Pancreas (tissue), 10 donors: ENCODE measurements at places on chromosomes 2 and 18.

- no peak overlapping the region for H3K27ac ChIP-seq
- H3K4me1 ChIP-seq: no peaks in the 10 kb centered on the region
- no peaks in the 10 kb centered on the region for H3K27me3 ChIP-seq
- no peak for DNase-seq
- H3K36me3 ChIP-seq: no peaks in the 10 kb centered on the region
Measured at GRCh38 chr18:7803956-7804469, 236.9 kb downstream of the PTPRM start.

- no peak for DNase-seq
- peaks cover 8% of the 10 kb centered on the region for H3K4me1 ChIP-seq
- no peaks in the 10 kb centered on the region for H3K36me3 ChIP-seq
Measured at GRCh38 chr18:56199580-56200330, 438.6 kb downstream of the TXNL1 start.

DNA sequence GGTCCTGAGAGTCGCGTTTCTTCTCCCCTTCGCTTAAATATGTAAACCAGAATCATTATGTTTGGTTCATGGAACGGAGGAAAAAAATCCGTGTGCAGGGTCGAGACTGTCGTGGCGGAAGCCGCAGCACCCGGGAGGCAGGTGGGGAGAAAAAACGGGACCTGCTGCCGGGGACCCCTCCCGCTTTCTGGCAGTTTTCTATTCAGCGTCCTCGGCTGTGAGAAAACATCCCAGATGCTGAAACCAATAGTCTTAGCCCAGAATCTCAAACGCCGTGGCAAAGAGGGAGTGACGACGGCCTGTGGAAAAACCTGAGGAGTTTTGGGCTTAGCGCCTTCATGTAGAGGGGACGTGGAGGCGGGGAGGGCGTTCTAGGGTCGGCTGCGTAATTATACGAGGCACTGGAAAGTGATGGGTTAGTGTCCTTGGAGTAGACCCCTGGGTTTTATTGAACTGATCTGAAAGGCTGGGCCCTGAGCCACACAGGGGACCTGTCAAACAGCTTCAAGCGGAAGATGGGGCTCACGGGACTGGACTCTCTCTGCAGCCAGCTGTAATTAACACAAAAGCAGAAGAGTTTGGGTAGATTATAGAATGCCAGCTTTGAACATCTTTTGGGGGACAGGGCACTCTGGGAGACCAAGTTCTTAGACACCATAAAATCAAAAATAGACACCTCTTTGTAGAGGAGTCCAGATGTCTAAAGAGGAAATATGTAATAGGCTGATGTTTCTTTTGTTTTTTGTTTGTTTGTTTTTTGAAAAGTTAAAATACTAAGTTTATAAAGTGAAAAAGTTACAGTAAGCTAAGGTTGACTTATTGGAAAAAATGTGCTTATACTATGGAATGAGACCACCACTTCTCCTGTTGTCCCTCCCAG is 834 bp upstream of the BUB1 start:
- H3K36me3 ChIP-seq: no peaks in the 10 kb centered on the region
- H3K4me1 ChIP-seq: peaks cover 7% of the 10 kb centered on the region
- peak; percentile 60 for DNase-seq
- H3K27ac ChIP-seq: peak overlapping the region; percentile 44
- H3K4me3 ChIP-seq: peak overlapping the region; percentile 62

- H3K27me3 ChIP-seq: no peaks in the 10 kb centered on the region
- no peaks in the 10 kb centered on the region for H3K4me1 ChIP-seq
- no peak overlapping the region for H3K27ac ChIP-seq
- no peaks in the 10 kb centered on the region for H3K36me3 ChIP-seq
- no peak for DNase-seq
Measured at GRCh38 chr2:10246370-10246769, 56.3 kb upstream of the HPCAL1 start.

GRCh38 chr2:160869411-160869810 is 290.8 kb upstream of the TANK start:
- no peaks in the 10 kb centered on the region for H3K27me3 ChIP-seq
- no peak overlapping the region for H3K27ac ChIP-seq
- no peaks in the 10 kb centered on the region for H3K4me1 ChIP-seq
- DNase-seq: no peak

DNA sequence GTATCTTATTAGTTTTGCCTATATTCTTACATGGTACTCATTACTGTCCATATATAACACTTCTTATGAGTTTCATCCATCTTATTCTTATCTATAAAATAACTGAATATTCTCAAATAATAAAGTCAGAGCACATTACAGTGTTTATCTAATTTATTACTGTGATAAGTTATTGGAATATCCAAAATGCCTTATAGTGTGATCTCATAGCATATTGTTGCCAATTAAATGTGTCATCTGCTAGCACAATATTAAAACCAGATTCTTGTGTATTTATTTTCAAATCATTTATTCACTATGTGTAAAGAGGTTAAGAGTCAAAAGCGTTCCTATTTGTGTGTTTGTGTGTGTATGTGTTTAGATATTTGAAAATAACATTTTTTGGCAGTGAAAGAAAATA is 151.9 kb downstream of the WDR7 start:
- no peak overlapping the region for H3K27ac ChIP-seq
- no peaks in the 10 kb centered on the region for H3K27me3 ChIP-seq

DNA sequence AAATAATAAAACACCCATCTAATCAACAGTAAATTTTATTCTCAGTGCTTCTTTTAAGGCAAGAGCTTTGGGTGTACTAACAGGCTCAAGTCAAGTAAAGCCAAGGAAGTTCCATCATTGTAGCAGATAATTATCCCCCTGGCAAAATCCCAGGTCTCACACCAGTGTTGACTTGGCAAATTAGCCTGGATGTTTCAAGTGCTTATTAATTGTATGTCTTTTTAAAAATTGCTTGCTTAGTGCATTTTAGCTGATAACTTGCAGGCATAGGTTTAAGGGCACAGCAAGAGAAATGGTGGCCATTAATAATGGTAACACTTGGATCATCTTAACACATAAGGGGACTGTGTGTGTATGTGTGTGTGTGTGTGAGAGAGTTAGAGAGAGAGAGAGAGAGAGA is 42.0 kb upstream of the FMNL2 start:
- H3K27me3 ChIP-seq: no peaks in the 10 kb centered on the region
- no peaks in the 10 kb centered on the region for H3K4me1 ChIP-seq

DNA sequence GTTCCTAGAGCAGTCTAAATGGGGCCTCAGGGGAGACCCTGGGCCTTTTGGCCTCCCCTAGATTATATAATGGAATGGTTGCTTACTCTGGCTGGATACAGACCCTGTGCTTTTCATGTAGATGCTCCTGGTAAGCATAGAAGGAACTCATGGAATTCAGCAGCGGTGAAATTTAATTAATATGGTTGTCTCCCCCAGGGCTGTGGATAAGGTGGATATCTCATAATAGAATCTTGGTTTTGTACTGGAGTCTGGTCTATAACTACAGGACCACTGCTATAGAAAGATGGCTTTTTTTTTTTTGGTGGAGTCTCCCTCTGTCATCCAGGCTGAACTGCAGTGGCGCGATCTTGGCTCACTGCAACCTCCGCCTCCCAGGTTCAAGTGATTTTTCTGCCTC is 84.5 kb downstream of the HRH4 start:
- no peaks in the 10 kb centered on the region for H3K4me1 ChIP-seq
- H3K27me3 ChIP-seq: no peaks in the 10 kb centered on the region
- H3K36me3 ChIP-seq: no peaks in the 10 kb centered on the region
- no peak for DNase-seq
- no peak overlapping the region for H3K27ac ChIP-seq
